ENCODE measurements at places on chromosomes 5 and 9.

DNA sequence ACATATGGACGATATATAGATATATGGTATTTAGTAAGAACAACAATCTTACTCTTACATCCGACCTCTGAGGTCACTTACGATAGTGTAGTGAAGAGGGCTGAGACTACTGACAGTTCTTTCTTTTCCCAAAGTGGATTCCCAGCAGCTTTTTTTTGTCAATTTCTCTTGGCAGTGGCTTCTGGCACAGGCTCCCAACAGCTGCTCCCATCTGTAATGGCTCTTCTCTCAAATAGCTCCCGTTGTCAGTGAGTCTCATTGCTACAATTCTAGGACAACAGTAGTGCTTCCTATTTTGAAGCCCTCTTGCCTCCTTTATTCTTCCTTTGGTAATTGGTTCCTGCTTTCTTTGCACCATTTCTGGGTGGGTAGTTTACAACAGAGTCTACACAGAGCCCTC lies 68.4 kb downstream of the SLC25A46 start:
- DNase-seq: no peak

- DNase-seq: peak; percentile 76
Observed at GRCh38 chr9:122095010-122095767, 2.1 kb upstream of the TTLL11 start.

DNA sequence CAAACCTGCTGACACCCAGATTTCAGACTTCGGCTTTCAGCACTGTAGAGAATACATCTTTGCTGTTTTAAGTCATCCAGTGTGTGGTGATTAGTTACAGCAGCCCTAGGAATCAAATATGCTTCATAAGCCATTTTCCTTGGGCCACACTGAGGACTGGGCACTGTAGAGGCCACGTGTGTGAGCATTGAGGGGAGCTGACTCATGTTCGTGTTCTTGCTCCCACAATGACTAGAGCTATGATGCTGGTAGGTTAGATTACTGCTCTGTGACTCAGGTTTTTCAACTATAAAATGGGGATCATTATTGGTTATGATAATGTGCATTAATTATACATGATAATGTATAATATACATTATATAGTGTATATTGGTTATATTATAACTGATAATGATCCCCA lies 96.5 kb upstream of the PALM2AKAP2 start:
- no peak for DNase-seq

DNA sequence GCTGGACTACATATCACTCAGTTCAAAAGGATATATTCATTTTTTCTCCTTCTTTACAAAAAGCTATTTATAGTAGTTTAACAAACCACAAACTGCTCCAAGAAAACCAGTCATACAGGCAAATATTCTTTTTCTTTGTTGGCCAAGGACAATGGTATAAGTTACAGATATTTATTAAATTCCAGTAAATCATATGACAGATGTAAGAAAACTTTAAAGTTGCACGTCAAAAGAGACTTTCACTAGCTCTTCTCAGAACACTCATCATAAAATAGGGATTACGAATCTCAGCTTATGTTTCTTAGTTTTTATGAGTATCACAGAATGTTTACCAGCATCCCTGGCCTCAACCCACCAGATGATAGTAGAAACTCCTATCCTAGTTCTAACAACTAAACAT lies 67.2 kb downstream of the ANKRD31 start:
- DNase-seq: no peak

DNA sequence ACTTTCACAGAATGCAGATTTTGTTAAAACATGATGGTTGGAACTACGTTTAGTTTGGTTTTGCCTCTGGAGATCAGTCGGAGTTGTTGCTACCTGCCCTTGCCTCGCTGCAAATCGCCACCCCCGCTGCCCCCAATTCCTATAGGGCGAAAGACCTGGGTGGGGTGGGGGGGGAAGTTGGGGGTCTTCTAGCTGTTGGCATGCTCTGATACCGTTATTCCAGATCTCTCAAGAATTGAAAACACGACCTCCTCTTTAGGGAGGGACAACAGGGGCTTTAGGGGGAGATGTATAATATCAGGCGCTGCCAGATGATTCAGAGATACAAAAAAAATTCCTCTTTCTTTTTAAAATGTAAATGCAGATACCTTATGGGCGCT lies 36.4 kb upstream of the NFIB start:
- no peak for DNase-seq

DNA sequence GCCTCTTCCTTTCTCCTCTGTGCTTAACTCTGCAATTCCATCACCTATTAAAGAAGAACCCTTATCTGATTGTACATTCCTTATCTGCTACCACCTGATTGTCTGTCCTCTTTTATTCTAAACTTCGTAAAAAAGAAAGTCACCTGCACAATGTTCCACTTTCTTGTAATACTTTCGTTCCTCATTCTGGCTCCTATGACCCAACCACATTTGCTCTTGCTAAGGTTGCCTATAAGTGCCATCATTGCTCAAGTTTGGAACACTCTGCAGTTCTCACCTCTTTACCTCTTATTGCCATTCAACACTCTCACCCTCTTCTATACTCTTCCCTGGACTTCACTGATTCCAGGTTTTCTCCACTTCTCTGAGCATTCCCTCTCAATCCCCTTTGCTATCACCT lies 10.1 kb downstream of the TAF1L start:
- DNase-seq: no peak

- DNase-seq: no peak
Observed at GRCh38 chr9:101840694-101841188, 102.3 kb upstream of the GRIN3A start.

- DNase-seq: peak; percentile 68
Observed at GRCh38 chr5:139312075-139312474, 18.5 kb downstream of the MATR3 start.

- peak; percentile 84 for DNase-seq
Observed at GRCh38 chr9:113587471-113588031, 124.0 kb downstream of the RGS3 start.

- peak; percentile 66 for DNase-seq
Observed at GRCh38 chr5:130720355-130720754, 444.7 kb downstream of the HINT1 start.

DNA sequence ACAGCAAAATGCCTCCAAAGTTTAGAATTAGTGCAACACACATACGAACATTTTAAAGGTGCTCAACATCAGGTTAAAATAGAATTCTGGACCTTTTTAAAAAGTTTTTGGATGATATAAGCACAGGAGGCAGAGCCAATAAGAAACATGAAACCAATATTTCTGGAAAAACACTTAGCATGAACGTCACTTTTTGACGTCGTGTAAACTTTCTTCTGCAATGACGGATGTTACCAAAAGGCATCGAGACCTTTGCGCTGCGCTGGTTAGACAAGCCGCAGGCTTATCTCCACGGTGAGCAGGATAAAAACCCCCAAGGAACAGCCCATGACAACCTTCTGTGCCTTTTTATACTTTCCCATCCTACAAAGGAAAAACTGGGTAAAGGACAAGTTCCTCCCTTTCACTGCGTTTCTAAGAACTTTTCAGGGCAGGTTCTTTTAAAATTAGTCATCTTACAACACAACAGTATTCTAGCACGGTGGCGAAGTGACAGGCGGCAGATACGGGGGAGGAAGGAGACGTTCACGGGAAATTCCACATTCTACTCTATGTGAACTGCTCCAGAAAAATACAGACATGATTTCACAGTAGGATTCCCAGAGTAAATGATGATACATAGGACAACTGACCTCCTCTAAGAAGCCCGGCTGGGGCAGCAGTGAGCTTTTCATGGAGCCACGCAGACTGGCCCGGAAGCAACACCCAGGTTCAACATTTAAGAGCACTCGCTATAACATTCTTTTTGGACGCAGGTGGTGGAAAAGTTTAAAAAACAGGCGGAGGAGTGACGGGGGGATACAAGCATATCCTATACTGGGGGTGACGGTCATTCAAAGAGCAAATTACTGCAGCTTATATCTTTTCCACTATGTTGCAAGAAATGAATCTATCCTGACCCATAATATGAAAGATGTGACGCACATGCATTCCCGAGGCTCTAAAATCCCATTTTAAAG lies 52.4 kb downstream of the USP20 start:
- DNase-seq: no peak

DNA sequence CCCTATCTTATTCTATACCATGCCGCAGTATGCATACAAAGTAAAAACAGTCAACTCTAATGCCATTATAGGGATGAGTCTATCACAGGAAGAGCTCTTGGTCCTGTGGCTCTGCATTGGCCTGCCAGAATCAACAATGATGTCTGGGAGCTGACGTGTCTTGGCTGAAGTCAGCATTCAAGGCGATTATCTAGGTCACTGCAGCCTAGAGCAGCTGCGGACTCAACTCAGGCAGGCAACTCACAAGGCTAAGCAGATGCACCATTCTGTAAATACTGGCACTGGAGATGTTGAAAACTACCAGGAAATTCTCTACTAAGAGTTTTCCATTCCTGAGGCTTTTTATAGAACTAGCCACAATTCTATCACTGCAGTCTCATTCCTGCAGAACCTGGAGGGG lies 13.3 kb downstream of the SPATA9 start:
- peak; percentile 50 for DNase-seq

GRCh38 chr5:75734913-75735789 lies 17.9 kb upstream of the POC5 start:
- DNase-seq: peak; percentile 69

DNA sequence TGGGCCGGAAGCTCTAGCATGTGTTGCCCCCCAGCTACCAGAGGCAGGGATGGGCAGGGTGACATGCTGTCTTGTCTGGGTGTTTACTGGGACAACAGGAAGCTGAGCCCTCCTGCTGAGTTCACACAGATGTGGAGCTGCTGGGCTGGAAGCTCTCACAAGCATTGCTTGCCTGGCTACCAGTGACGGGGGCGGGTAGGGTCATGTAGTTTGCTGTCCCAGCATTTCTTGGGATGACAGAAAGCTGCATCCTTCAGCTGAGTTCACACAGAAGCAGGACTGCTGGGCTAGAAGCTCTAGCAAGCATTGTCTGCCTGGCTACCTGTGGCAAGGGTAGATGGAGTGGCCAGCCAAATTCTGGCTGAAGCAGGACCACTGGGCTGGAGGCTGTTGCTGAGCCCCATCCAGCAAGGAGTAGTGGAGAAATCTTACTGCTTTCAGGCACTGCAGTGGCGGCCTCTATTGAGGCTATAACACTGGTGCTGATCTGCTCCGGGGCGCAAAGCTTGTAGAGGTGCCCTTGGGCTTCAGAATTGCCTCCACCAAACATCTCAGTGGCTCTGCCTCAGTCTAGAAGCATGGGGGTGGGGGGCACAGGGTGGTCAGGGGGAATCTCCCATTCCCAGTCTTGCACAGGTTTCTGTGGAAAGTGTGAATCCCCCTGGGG lies 25.1 kb downstream of the POLK start:
- no peak for DNase-seq

DNA sequence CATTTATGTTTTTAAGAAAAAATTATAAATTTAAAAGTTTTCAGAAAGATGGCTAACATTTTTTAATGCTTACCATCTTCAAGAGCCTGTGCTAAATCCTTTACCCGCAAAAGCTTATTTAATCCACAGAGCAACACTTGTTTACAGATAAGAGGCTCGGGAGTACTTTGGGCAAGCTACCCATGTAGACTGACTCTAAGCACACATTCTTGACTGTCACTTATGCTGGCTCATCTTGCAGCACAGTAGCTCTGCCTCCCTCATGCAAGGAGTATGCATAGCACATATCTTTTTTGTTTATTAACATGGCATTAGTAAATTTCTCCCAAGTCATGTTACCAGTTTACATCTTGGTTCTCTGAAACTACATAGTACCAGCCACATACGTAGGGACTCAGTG lies 14.7 kb downstream of the SH3RF2 start:
- DNase-seq: peak; percentile 72

DNA sequence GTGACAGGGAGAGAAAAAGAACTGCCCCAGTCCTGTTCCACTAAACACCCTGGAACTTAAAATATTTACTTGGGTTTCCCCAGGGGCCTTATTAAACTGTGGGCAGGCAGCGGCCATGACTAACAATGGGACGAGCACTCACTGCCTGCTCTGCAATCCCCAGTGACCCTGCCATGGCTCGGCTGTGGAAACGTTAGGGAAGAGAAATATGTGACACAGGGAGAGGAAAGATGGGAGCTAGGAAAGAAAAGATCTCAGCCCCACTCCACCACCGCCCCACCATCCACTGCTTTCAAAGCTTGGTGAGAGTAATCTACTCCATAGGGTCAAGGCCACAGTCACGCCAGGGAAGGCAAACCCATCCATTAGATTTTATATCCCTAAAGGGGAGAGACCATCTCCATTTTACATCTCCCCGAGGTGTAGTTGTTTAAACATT lies 117.6 kb downstream of the EFNA5 start:
- no peak for DNase-seq

GRCh38 chr9:85137696-85138095 lies 468.2 kb downstream of the NTRK2 start:
- no peak for DNase-seq

GRCh38 chr9:86705490-86705889 lies 241.8 kb downstream of the GAS1 start:
- DNase-seq: no peak

- no peak for DNase-seq
Observed at GRCh38 chr5:13480834-13481233, 463.7 kb downstream of the DNAH5 start.

- no peak for DNase-seq
Observed at GRCh38 chr9:90925581-90926257, 124.1 kb downstream of the SYK start.

- DNase-seq: no peak
Observed at GRCh38 chr5:65874241-65874640, 52.1 kb upstream of the ERBIN start.

GRCh38 chr5:139181322-139181730 lies 16.8 kb downstream of the SIL1 start:
- no peak for DNase-seq

DNA sequence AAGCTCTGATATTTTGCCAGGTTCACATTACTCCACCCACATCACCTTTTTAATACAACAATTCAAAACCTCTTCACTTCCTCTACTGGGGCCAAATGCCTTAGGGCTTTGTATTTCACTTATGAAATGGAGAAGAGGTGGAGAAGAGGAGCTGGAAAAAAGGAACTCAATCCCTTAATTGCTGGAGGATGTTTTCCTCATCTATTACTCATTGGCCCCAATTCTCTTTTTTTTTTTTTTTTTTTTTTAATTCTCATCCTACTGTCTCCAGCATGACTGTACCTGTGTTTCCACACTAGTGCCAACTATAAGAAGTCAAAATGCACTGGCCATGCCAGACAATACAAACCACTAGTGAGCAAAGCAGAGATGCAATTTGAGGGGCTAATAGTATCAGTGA lies 20.9 kb downstream of the FAM13B start:
- DNase-seq: no peak

- no peak for DNase-seq
Observed at GRCh38 chr5:94228791-94229190, 389.6 kb downstream of the KIAA0825 start.

DNA sequence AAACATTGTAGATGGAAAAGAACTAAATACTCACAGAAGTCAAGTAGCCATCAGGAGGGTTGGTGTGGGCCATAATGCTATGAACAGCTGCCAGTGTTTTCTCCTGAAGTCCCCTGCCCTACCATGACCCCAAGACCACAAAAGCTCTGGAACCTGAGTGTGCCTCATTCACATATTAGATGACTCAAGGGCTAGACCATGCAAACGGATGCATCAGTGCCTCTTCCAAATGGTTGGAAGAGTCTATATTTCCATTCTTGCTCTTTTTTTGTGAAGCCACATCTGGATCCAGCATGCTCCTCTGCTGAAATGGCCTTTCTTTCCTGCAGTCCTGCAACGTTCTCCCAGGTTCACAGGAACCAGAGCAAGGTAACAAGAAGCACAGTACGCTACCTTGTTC lies 136.6 kb upstream of the EPB41L4A start:
- DNase-seq: no peak

GRCh38 chr9:7828334-7828733 lies 28.8 kb upstream of the DMAC1 start:
- no peak for DNase-seq

GRCh38 chr9:120692901-120693699 lies 21.2 kb downstream of the MEGF9 start:
- DNase-seq: no peak

Measured in NCI-H82 (cell line).